Endodermal cell (in vitro differentiated cells): ENCODE measurements at places on chromosomes 7 and 10. TPM values are rescaled to one million over a fixed set of nuclear protein-coding genes. Genes with fewer than 3 reads are reported as not detected.

The GRID1 gene
- 0.13 to 0.42 TPM (median 0.16 TPM) in 3 replicates for total RNA-seq

The STMP1 gene
- total RNA-seq, result 37.9 and 38.2 TPM in 2 replicates

The CPA4 gene
- total RNA-seq, result not detected in 3 replicates

The ADARB2 gene
- total RNA-seq, result 0.97 and 1.1 TPM in 2 replicates

The VSTM2A gene
- total RNA-seq, result 0.24 TPM in 1 of 2 replicates, not detected in the other

The CREB5 gene
- total RNA-seq, result 0.21 to 0.80 TPM (median 0.53 TPM) in 3 replicates

The NRBF2 gene
- 27.5 and 27.9 TPM in 2 replicates for total RNA-seq

The ELOVL3 gene
- not detected in 2 replicates for total RNA-seq

The NEUROG3 gene
- not detected in 3 replicates for total RNA-seq

The IQUB gene
- 1.5 to 2.1 TPM (median 1.6 TPM) in 3 replicates for total RNA-seq

The NT5C3A gene
- 19.2 to 22.2 TPM (median 22.1 TPM) in 3 replicates for total RNA-seq

The ACTL6B gene
- total RNA-seq, result not detected in 3 replicates

The MRC1 gene
- 0.08 TPM in 1 of 3 replicates, not detected in the others for total RNA-seq

The TAF5 gene
- 7.7 and 8.4 TPM in 2 replicates for total RNA-seq

The CYP2C19 gene
- total RNA-seq, result 0.22 TPM in 1 of 2 replicates, not detected in the other

The TRPV5 gene
- total RNA-seq, result 0.22 to 0.42 TPM in 2 of 3 replicates, not detected in the other

The PNLIPRP3 gene
- total RNA-seq, result not detected in 2 replicates

The LIMK1 gene
- total RNA-seq, result 81.6 and 83.9 TPM in 2 replicates

The CDK6 gene
- total RNA-seq, result 36.6 to 57.7 TPM (median 45.1 TPM) in 3 replicates

The GNAT3 gene
- total RNA-seq, result not detected in 3 replicates

The PRKCQ gene
- total RNA-seq, result 22.3 to 29.1 TPM (median 28.1 TPM) in 3 replicates
